ENCODE measurements at places on chromosomes 4 and X.

DNA sequence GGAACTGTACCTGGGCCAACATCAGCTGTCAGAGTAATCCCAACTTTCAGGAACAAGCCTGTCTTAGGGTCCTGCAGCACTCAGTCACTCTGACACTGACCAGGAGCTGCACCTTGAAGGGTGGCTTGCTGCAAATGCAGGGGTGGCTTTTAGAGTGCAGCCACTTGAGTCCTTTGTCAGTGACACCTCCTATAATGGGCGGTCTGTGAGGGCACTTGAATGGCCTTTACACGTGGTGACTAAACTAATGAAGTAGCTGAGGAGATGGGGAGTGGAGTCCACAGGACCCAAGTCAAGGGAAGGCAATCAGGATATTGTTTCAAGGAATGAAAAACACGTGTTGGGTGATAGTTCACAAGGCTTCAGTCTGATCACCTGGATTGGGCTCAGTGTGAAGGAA lies 11.1 kb upstream of the LNX1 start:
- DNase-seq = no peak
- no peaks in the 10 kb centered on the region for H3K27me3 ChIP-seq
- H3K36me3 ChIP-seq = no peaks in the 10 kb centered on the region
- H3K27ac ChIP-seq = no peak overlapping the region
- peaks cover 20% of the 10 kb centered on the region for H3K4me1 ChIP-seq
- H3K4me3 ChIP-seq = no peak overlapping the region

DNA sequence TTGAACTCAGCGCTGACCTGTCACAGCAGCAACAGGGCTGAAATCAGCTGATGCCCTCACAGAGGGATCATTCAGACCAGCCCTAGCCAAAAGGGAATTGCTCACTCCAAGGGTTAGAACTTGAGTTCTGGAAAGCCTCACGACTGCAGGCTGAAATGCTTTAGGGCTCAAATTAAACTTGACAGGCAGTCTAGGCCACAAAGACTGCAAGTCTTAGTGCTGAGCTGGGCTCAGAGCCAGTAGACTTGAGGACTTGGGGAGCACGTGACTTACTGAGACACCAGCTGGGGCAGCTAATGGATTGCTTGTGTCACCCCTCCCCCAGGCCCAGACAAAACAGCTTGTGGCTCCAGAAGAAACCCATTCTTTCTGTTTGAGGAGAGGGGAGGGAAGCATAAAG lies 119.0 kb upstream of the SLC6A14 start:
- no peak overlapping the region for H3K4me3 ChIP-seq
- DNase-seq = no peak
- H3K27ac ChIP-seq = no peak overlapping the region
- no peaks in the 10 kb centered on the region for H3K4me1 ChIP-seq

DNA sequence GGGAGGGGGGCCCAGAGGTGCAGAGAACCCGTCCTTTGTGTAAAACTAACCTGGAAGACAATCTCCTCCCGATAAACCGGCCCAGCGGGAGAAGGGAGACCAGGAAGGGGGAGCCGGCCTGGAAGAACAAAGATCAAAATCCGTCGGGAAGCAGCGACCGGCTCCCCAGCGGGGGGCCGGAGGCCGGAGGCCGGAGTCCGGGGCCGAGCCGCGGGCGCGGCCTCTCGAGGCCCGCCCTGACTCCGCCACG lies 552 bp downstream of the ZDHHC9 start:
- H3K27me3 ChIP-seq = no peaks in the 10 kb centered on the region
- H3K36me3 ChIP-seq = no peaks in the 10 kb centered on the region
- peak overlapping the region; percentile 89 for H3K27ac ChIP-seq

DNA sequence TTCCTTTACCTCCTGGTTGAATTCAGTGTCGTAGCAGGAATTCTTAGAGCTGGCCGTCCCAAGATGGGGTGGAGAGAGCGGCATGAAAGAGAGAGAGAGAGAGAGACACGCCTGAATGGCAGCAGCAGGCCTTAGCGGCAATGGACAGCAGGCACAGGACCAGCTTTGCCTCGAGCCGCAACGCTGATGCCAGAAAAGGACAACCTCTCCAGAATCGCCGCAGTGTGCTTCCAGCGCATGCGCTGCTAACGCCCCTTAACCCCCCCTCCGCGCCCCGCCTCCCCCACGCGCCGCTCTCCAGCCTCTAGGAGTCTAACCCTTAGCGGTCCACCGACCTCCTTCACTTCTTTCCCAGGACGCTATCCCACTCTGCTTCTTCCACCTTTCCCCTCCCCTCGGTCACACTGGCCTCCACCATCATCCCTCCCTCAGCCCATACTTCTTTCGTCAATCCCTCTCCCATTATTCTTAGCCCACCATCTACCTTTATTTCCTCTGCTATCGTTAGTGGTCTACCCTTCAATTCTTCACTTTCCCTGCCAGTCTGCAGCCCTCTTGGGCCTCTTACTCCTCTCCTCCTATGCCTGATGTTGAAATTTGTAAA lies 10.5 kb upstream of the ZCCHC13 start:
- H3K4me1 ChIP-seq = no peaks in the 10 kb centered on the region
- no peaks in the 10 kb centered on the region for H3K27me3 ChIP-seq

GRCh38 chr4:184417802-184418511 lies 56.4 kb downstream of the IRF2 start:
- peak overlapping the region; percentile 56 for H3K4me3 ChIP-seq
- H3K27ac ChIP-seq = peak overlapping the region; percentile 92
- peaks cover 25% of the 10 kb centered on the region for H3K4me1 ChIP-seq
- H3K36me3 ChIP-seq = peaks cover 63% of the 10 kb centered on the region
- DNase-seq = no peak
- no peaks in the 10 kb centered on the region for H3K27me3 ChIP-seq

DNA sequence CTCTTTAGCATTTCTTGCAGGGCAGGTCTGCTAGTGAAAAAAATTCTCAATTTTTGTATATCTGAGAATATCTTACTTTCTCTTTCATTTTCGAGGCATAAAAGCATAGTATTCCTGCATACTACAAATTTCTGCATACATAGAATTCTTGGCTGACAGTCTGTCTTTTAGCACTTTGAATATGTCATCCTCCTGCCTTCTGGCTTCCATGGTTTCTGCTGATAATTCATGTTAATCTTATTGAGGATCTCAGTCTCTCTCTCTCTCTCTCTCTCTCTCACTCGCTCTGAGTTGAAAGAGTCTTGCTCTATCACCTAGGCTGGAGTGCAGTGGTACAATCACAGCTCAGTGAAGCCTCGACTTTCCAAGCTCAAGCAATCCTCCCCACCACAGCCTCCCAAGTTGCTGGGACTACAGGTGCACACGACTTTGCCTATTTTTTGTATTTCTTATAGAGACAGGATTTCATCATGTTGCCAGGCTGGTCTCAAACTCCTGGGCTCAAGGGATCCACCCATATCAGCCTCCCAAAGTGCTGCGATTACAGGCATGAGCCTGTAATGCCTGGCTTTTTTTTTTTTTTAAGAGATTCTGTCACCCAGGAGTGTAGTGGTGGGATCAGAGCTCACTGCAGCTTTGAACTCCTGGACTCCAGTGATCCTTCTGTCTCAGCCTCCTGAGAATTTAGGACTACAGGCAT lies 161.3 kb downstream of the FNIP2 start:
- H3K27ac ChIP-seq = no peak overlapping the region
- no peak for DNase-seq
- no peak overlapping the region for H3K4me3 ChIP-seq
- no peaks in the 10 kb centered on the region for H3K27me3 ChIP-seq

All from esophagus squamous epithelium (tissue), 5 donors.